Astrocyte of the spinal cord (primary cell): ENCODE measurements at places on chromosomes 11 and 22.

GRCh38 chr22:20533879-20534265, 26.5 kb downstream of the MED15 start:
- no peak for DNase-seq

GRCh38 chr11:118705111-118705741, 25.8 kb upstream of the TREH start:
- DNase-seq = no peak

GRCh38 chr11:69361048-69361447, 67.1 kb downstream of the MYEOV start:
- DNase-seq = no peak

GRCh38 chr22:50032109-50032871, 19.7 kb upstream of the IL17REL start:
- no peak for DNase-seq

GRCh38 chr22:19070397-19071169, 51.6 kb downstream of the DGCR2 start:
- DNase-seq = no peak

DNA sequence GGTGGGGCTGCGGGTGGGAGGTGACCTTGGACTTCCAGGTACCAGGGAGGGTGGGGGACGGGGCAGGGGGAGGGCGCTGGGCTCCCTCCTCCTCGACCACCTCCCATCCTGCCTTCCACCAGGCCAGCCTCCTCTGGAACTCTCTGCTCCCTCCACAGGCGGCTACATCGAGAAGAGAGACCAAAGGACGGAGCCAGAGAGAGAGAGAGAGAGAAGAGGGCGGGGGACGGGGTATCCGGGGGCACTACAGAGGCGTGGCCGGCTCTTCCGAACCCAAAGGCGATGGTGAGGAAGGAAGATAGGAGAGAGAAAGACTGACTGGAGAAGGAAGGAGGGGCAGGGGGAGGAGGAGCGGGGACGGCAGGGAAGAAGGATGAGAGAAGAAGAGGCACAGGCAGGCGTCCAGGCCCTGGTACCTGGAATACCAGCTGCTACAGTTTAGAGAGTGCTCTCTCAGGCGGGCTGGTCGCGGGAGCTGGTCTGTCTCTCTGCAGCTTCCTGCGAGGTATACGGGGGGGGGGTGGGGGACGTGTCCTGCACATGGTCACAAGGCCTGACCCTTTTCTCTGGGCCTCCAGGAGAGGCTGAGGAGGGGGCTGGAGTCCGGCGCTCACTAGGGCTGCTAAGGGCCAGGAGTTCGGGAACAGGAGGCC, 38.0 kb downstream of the IGSF9B start:
- no peak for DNase-seq

- peak; percentile 69 for DNase-seq
These were observed 30.4 kb downstream of the NEAT1 start for GRCh38 chr11:65452806-65453490.

DNA sequence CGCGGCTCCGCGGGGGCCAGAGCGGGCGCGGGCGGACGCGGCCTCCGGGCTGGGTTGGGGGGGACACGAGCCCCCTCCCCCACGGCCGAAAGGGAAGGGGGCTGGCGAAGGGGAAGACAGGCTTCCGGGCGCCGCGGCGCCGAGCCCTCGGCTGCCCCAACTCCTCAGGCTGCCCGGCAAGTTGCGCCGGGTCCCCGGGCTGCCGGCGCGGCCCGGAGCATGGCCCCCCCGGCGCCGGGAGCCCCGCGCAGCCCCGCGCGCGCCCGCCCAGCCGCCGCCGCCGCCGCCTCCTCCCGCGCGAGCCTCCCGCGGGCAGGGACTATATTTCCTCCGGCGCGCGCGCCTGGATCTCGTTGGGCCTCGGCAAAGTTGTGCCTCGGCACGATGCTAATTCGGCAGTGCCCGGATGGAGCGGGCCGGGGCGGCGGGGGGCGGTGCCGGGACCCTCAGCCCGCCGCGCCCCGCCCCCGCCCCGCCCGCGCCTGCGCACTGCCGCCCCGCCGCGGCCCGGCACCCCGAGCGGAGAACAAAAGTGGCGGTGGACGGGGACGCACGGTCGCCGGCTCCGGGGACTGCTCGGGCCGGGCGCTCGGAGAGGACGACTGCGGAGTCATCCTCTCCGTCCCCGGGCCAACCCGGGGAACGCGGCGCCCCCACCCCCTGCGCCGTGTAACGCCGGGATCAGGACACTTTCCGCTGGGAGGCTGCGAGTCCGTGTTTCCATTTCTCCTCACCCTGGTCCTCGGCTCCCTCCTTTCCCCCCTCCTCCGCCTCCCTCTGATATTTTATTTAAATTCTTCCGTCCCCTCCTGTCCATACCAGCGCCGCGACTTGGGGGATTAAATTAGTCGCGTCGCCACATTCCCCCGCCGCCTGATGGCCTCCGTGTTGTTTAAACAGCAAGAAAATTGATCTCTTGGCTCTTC, at the start of gene PHF21B:
Gene PHF21B (minus strand): TSS at position 400 of the 926 bp plus-strand sequence. CDS start 456 bp downstream, outside the sequence.
- peak; percentile 11 for DNase-seq

DNA sequence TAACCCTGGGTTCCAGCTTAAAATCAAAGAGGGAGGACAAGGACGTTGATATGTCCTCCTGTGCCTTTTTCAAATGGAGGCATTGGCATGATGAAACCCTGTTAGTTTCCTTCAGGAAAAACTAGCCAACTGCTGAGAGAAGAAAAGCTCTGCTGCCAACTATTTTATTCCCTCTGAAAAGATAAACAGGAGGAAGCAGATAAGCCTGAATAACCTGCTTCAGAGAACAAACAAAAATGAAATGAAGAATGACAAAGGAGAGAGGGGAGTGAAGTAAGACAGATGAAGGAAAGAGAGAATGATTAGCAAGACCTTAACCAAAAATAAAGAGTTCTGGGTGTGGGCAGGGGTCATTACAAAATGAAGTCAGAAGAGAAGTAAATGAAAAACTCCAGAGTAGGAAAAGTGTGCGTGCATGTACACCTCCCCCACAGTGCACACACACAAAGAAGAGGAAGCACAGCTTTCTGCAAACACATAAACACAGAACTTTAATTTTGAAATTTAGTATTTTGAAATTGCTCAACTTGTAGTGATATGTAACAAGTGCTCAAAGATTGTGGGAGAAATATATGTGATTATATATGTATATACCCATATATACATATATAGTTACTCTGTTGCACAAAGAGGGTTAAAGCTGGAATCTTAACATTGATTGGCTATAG, 332.2 kb downstream of the LUZP2 start:
- DNase-seq = no peak

GRCh38 chr11:92131289-92131865, 93.2 kb upstream of the FAT3 start:
- no peak for DNase-seq

DNA sequence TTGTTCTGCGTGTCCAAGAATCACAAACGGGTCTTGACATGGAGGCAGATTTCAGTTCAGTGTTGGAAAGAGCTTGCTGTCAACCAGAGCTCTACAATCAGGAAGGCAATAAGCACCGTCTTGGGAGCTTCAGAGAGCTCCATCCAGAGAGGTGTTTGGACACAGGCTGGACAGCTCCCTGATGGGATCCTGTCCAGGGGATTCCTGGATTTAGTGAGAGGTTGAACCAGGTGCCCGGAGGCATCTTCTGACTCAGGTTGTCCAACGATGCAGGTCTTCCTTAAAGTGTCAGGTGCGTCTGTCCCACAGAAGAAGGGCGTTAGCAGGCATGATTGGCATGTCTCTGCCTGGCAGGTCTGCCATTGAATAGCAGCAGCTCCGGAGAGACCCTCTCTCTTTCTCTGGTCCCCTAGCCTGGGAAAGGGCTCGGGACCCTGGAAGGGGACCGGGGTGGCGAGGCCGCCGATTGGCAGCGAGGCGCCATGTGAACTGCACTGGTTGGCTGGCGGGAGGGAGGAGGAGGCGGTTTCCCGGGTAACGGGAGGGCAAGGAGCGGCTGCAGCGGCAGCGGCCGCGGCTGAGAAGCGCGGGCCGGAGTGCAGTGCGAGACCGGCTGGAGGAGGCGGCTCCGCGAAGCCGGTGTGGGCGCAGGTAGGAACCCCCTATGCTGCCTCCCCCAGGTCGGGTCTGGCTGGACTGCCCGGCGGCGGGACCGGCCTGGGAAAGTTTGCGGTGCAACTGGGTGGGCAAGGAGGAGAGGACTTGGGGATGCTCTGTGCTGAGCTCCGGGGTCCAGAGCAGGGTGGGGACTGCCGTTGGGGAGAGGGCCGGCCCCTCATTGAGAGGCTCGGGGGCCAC, 104.1 kb upstream of the E2F8 start:
- peak; percentile 31 for DNase-seq

DNA sequence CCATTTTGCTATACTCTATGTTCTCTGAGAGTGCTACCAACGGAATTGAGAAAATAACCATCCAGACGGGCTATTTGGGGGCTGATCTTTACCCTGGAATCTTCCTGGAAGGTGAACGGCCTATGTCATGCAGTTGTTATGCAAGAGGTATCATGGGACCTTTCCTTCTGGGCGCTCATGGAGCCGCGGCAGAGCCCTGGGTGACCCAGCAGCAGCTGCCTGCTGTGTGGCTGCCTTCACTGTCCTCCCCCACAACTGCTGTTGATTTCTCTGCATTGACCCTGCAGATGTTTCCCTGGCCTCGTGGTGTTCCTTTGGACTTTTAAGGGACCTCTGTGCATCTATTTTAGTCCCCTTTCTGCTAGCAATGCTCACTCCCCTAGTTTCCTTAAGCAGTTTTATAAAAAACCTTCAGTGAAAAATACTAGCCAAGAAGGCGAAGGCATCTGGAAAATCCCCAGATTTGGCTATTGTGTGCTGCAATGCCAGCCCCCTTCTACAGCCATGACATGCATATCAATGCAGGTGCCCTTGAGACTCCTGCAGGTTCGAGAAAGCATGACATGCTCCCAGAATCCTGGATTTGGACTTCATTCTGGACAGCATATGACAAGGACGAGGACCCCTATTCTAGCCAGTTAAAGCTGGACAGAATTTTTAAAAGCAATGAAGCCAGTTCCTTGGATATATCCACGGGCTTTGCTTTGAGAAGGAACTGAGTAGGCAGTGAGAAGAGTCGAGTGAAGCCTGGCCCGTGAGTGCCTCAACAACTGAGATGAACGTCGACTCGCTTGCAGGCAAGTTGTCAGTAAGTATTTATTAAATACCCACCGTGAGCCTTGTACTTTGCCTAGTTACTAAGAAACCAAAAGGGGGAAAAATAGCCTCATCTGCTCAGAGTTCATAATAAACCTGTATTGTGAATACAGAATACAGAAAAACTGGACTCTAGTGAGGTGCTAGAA, at the start of gene SLC25A18:
Gene SLC25A18 (plus strand): TSS at position 593 of the 965 bp plus-strand sequence. CDS start 16,447 bp downstream, outside the sequence.
- DNase-seq = no peak

DNA sequence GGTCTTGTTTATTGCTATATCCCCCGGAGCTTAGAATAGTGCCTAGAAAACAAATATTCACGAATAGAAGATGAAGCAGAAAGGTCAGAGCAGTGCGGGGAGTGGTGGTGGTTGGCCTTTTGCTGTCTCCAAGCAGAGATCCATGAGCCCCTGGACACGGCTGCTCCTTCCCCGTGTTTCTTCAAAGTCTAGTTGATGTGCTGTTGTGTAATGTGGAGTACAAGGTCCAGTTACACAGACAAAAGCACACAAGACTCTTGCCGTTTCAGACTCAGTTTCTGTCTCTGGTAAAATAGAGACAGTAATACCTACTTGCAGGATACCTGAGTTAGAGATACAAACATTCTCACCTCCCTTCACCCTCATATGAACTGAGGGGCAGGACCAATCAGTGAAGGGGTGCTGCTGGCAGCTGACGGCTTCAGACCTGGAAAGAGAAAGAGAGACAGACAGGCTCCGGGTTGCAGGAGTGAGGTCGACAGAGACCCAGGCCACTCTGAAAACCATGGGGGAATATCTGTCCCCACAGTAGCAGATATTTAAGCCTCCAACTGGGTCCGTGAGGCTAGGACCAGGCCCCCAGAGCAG, 56.2 kb downstream of the RASSF10 start:
- DNase-seq = no peak

DNA sequence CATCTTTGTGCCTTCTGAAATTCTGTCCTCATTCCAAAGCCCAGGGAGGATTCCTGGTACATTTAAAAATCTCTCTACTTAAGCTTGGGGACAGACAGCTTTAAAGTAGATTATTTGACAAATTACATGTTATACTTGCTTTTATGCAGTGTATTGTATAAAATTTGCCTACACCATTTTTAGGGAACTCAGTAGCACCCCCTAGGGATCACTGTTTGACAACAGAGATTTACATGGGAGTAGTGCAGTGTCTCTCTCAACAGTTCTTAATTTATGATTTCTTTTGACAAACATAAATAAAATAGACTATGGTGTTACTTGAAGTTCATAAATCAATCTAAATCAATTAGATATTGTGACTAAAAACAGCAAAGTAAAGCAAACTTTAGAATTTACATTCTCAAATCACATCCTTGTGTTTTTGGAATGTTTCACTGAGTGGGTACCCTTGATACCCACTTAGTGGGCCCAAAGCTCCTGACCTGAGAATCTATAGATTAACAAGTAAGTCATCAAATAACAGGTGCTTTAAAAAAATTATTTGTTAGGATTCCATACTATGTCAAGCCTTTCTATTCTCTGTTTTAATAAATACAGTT, 428.8 kb downstream of the DYNC2H1 start:
- peak; percentile 42 for DNase-seq

DNA sequence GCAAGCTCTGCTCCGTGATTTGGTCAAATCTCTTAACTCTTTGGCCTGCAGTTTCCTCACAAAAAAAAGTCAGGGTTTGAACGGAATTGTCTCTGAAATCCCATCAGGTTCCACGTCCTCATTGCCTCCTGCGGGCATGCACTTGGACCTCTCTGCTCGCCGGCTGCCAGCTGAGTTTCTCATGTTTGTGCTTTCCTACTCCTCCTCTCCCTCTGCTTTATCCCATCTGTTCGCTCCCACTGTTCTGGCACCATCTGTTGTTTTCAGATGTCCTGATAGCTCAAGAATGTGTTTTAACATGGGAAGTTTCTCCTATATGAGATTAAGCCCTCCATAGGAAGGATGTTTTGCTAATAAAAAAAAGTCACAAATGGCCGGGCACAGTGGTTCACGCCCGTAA, 49.4 kb upstream of the ARHGAP42 start:
- DNase-seq = no peak

DNA sequence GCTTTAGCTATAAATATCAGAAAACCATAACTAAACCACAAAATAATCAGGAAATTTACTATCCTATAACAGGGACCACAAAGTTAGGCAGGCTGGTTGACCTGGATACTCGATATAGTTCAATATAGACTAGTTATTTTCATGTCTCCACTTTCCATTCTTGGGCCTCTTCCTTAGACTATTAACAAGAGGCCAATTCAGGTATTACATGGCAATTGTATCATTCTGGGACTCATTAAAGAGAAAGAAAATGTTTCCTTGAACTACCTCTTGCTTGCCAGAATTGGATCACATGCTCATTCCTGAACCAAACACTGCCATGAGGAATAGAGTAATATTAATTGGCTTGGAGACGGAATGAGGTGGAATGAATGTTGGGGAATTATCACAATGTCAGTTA, 76.0 kb downstream of the EIF3M start:
- no peak for DNase-seq

DNA sequence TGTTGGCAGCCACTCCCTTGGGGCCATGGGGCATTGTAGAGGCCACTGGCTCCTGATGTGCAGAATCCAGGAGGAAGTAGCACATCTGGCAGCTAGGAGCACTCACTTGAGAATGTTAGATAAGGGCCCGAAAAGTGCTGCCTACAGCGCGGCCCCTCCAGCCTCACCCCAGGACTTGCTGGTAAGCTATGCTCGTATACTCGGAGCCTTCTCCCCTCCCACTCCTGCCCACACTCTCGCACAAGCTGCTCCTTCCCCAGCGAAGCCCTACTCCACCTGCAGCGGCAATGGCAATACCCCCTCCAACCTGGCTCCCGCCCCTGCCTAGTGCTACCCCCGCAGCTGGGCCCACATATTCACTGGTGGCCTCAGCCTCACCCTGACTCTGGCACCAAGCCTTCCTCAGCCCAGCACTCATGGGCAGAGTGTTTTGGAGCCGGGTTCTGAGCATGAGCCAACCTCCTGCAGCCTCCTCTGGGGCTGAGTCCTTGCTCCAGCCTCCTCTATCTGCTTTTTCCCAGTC, 47.7 kb downstream of the PDE2A start:
- no peak for DNase-seq
